Right ventricle myocardium inferior (tissue), 1 donor: ENCODE measurements at places on chromosomes 1 and 21. TPM values are rescaled to one million over a fixed set of nuclear protein-coding genes. Genes with fewer than 3 reads are reported as not detected.

The MSTO1 gene
- total RNA-seq = 15.3 TPM

DNA sequence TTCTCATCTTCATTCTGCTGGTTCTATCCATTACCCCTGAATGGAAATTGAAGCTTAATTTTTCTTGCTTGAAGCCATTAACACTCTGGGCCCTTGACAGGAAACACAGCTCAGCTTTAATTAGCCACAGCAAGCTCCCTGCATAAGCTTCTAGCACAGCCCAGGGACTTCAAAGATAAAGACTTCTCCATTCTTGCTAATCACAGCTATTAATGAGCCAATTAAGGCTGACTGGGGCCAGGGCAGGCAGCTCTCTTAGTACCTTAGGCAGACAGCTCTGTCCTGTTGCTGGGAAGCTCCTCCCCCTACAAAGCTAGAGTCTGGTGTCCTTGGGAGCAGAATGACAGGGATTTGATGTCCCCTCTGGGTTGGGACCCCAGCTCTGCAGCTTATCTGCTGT, 27.9 kb upstream of the TRABD2B start:
- no peak for DNase-seq

GRCh38 chr1:76820028-76820427, 47.3 kb upstream of the ST6GALNAC5 start:
- DNase-seq = no peak

GRCh38 chr1:33710967-33711366, 152.9 kb upstream of the HMGB4 start:
- DNase-seq = no peak

DNA sequence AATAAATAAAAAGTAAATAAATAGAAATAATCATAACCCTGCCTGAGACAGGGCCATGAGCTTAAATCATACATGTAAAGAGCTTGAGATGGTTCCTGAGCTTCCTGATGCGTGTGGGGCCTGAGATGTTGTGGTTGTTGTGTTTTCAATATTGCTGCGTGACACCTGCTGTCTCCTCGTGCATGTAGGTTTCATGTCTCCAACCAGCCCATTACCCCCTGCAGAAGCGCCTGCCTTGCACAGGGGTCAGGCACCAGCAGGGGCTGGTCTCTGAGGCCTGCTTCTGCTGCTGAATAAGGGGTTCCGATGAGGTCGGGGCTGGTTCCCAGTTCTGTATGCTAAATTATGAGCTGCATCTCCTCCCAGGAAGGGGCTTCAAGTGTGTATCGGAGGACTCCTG, 15.9 kb downstream of the UMODL1 start:
- no peak for DNase-seq

The FHAD1 gene
- not detected for total RNA-seq

The KLHDC8A gene
- not detected for total RNA-seq

The OR2T29 gene
- total RNA-seq = not detected

GRCh38 chr1:227896710-227897655, 50.7 kb downstream of the WNT9A start:
- DNase-seq = peak; percentile 16

GRCh38 chr1:31203215-31203614, 36.5 kb downstream of the NKAIN1 start:
- no peak for DNase-seq

GRCh38 chr1:22056936-22057335, 4.4 kb downstream of the CDC42 start:
- no peak for DNase-seq

- no peak for DNase-seq
These were observed 145.6 kb downstream of the HIVEP3 start for GRCh38 chr1:41773144-41773591.
